ENCODE measurements at places on chromosomes 6 and 20. TPM values are rescaled to one million over a fixed set of nuclear protein-coding genes. Genes with fewer than 3 reads are reported as not detected.

BLOC1S5 gene
- total RNA-seq: 10.0 TPM

FERMT1 gene
- 28.4 TPM for total RNA-seq

KIF25 gene
- 0.29 TPM for total RNA-seq

SLC35F1 gene
- 0.30 TPM for total RNA-seq

RAB23 gene
- total RNA-seq: 4.7 TPM

Measured in lower leg skin (tissue), 4 donors.